Stimulated activated CD4-positive, alpha-beta T cell treated with anti-CD3 and anti-CD28 coated beads, TNF-alpha, amount 100 ng/mL, for 4 hours (primary cell): ENCODE measurements at places on chromosomes 12 and 14.

- no peak for DNase-seq
These were observed 18.7 kb downstream of the FBXL14 start for GRCh38 chr12:1575408-1576401.

GRCh38 chr12:30757316-30757715 lies 2.6 kb upstream of the CAPRIN2 start:
- no peak for DNase-seq

DNA sequence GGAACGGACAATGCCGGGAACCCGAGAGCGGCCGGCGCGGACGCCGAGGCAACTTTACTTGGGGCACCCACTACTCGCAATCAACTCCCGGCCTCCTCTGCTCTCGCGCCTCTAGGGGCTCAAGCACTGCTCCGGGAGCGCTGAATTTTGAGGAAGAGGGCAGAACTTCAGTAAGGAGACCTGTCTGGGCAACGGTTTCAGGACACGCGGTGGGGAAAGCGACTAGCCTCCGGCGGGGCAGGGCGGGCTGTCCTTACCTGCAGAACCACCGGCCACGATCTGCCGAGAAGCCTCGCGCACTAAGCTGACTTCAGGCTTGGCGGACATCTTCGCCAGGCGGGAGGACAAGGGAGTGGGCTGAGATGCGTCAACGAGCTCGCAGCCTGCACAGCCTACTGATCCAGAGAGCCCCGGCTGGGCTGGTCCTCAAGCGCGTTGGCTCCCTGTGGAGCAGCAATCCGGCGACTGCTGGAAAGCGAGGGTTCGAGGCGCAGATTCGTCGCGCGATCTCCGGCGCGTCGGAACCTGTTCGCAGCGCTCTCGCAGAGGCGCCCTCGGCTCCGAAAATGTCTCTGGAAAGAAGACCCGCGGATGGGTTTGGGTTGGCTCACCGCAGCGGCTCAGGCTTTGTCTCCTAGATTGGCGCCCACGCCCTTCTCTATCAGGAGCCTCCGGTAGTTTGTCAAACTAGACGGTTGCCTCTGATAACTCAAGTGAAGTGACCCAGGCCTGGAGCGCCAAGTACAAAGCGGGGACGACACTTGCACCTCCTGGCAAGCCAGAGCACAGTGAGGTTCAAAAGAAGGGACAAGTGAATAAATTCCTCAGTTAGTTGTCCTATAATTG lies at the start of gene SLC25A21:
TSS of gene SLC25A21 (minus strand) at position 583 of the 846 bp plus-strand sequence.
- DNase-seq: no peak

- DNase-seq: no peak
These were observed 8.7 kb downstream of the MTERF2 start for GRCh38 chr12:106978035-106978800.

- no peak for DNase-seq
These were observed 5.5 kb downstream of the CEBPE start for GRCh38 chr14:23113431-23114119.

- DNase-seq: no peak
These were observed 53.2 kb downstream of the SMOC1 start for GRCh38 chr14:69932391-69932790.

GRCh38 chr14:94346841-94347240 lies 23.7 kb upstream of the SERPINA6 start:
- no peak for DNase-seq

DNA sequence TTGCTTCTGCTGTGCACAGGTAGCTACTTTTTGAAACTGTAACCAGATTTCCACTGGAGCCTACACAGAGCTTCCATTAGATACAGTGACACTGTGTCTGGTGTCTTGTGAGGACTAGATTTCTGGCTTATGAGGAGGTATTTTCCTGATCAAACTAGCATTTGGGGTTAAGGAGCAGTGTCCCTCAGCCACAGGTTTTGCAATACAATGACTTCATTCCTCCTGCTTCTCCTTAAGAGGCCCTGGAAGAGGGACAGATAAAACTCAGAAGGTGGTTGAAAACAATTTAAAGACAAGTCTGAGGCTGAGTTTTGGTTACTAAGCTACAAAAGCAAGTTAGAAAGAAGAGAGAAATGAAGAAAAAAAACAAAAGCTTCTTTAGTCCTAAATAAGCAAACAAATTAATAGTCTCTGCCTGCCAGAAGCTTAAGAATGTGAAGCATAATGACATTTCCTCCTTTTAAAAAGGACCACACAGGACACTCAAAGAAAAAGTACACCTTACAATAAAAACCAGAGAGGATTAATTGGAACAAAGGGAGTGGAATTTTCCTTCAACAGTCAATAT lies 53.0 kb downstream of the PKP2 start:
- no peak for DNase-seq

- no peak for DNase-seq
These were observed 13.1 kb downstream of the DYNC1H1 start for GRCh38 chr14:101977311-101978071.

DNA sequence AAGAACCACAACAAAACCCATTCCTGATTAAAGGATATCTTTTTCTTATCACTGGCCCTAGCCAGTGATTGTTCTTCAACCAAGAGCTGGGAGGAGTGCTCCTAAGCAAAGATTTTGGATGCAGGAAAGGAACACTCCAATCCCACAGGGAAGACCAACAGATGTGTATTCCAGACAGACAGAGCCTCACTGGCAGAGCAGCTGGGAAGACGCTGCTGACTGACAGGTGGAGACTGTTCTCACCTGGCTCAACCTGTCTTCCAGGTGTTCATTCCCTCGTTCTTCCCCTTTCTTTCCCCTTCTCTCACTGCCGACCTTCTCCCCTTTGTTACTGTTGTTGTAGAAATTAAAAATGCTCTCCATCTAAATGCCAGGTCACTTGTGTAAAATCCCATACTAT lies 89.7 kb upstream of the CCDC198 start:
- DNase-seq: no peak

DNA sequence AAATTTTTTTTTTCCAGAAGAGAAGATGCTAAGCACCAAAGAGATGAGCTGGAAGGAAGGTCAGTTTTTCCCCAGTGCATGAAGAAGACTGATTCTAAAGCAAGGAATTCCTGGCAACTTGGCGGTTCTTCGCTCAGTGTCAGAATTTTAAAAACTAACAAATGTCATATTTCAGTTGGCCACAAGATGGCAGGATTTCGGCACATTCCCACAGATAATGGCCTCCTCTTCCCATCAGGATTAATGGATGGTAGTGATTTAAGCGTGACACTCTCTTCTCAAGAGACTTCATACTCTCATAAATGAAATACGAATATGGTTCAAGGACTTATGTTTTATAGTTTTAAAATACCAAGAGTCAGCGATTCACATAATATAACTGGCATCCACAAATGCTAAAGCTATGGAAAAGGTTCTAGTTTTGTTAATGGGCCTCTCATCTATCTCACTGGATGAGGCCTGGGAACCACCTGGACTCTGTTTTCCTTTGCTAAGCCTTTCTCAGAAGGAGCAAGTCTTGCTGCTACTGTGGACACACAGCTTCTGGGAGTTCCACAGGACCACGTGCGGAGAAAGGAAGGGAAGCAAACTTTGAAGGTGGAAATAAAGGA lies 46.1 kb upstream of the PTPRO start:
- no peak for DNase-seq

GRCh38 chr14:60188115-60188514 lies 22.9 kb upstream of the DHRS7 start:
- DNase-seq: no peak

GRCh38 chr12:117377758-117378157 lies 16.3 kb upstream of the NOS1 start:
- DNase-seq: no peak

DNA sequence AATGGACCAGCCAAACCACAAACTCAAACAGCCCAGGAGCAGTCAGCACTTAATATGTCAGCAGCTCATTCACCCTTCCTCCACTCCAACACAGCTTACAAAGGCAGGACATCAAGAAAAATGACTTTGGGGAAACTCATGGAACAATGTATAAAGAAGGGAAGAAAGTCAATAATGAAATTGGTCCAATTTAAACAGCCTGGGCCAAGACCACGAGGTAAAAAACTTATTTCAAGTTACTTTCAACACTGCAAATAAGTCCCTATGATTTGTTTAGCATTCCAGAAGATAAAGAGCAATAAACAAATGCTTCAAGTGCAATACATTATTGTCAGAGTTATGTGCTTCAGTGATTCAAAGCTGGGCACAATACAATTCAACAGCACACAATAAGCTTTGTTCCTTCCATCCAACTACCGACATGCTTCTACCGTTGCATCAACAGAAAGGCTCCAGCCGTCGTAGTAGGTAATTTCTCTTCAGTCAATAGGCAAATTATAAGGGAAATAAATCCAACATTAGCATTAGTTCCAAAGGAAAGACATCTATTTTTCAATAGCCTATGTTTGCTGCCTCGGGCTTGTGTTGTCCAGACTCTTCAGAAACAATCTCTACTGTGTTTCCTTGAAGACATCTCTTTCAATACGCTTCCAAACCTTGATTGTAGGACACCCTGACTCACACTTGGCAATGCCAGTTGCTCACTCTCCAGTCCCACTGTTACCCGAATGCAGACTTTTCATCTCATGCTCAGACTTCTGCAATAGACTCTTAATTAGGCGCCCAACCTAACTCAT lies 225.7 kb downstream of the NUAK1 start:
- DNase-seq: no peak

DNA sequence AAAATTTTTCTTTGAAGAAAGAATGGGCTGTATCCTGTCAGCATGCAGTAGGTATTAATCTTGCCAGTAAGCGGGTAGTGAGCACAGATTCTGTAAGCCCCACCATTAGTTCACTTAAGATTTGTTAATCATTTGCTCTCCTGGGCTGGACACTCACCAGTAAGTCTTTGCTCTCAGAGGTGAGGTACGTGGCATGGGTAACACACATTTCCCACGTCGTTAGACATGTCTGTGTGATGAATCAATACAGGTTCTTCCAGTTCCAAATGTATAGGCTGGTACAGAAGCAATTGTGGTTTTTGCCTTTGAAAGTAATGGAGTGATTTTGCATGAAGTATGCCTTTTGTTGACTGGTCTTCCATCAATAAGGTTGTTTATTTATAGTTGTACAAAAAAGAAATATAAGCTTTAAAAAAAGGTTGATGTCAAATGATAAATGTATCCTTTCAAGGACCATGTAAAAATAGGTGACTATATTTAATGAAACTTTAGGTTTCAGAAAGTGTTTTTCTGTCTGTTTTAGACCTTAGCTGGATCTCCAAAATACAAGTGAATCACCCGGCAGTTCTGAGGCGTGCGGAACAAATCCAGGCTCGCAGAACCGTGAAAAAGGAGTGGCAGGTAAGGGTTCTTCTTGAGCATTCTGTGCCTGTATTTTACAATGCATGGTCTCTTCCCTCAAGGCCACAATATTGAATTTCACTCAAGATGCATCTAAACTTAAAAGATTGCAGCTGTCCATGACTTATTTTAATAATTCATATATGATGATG lies 45.5 kb downstream of the DERA start:
- no peak for DNase-seq

- no peak for DNase-seq
These were observed 150.2 kb downstream of the CCDC91 start for GRCh38 chr12:28340261-28341045.

- no peak for DNase-seq
These were observed 803.7 kb downstream of the DIO2 start for GRCh38 chr14:79407572-79407971.

DNA sequence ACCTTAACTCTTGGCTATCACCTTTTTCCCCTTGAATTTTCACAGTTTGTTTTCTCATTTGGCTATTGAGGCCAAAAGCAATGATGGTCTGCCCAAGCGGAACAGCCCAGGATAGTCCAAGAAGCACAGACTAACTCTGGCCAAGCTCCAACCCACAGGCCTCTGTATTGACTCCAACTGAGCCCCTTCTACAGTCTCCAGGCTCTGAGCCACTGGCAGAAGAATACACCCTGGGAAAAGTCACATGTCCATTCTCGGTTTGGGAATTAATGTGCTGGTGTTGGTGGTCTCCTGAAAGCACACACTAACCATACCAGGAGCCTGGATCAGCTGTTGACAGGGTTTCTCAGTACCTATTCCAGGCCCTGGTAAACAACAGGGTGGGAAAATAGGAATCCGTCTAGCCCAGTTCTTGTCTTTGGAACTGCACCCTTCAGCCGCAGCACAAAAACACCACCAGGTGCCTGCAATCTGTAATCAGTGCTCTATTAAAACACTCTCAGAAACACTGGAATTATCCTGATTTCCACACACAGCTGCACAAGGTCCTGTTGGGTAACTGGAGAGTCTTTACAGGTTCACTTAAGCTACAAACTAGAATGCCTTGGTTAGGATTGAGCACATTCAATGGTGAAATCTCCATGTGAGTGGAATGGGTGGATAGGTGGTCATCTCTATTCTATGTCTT lies 63.6 kb downstream of the STXBP6 start:
- no peak for DNase-seq

DNA sequence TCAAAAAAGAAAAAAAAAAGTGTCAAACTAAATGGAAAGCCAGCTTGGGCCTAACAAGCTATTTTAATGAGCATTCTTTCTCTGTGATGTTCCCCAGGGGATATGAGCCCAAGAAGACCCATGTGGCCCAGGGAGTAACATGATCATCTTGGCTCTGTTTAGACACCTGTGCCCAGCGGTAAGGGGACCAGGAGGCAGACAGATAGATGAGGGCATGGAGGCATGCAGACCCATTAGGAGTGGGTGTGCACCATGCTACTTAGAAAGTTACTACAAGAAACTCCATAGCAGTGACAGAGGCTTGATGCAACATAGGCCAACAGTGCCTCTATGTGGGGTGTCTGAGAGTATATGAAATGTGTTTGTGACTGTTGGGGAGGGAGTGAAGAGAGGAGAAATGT lies 3.1 kb upstream of the CREBL2 start:
- no peak for DNase-seq

DNA sequence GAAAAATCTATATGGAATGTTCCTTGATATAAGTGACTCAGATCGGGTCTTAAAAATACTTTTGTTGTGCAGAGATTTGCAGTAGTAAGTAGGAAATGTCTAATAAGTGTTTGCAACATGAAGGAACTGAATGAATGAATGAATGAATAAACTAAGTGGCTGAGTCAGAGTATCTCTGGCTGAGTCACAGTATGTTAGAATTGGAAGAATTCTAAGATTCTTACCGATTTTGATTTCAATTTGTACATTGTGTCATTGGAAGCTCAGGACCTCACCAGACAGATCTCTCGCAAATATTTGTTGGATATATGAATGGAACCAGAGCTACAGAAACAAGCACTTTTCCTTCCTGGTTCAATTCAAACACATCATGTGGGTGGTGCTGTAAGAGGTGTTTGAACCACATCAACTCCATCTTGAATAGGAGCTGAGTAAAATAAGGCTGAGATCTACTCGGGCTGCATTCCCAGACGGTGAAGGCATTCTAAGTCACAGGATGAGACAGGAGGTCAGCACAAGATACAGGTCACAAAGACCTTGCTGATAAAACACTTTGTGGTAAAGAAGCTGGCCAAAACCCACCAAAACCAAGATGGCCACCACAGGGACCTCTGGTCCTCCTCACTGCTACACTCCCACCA lies 123.9 kb upstream of the FOXN3 start:
- DNase-seq: no peak
